ENCODE measurements at places on chromosomes 2 and 18.
A peak's percentile ranks its signal among the peaks of the same experiment; 100 is the strongest.

GRCh38 chr2:46574457-46575355 lies 95.3 kb downstream of the TMEM247 start:
- H3K27ac ChIP-seq = no peak overlapping the region
- H3K4me3 ChIP-seq = no peak overlapping the region
- no peaks in the 10 kb centered on the region for H3K36me3 ChIP-seq

DNA sequence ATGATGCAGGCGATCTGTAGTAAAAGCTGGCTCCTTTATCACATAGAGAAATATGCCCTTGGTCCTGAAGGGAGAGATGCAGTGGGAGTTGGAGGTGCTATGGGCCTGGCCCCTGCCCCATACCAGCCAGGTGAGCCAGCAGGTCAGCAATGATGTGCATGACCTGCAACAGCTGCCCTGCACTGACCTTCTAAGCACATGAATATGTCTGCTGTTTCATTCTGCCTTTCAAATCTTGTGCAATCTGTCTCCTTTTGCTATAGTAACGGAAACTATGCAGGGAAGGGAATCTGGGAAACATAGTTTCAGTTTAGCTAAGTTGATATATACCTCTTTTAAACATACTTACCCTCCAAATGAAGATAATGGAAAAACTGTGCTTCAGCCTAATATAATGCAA lies 235.2 kb downstream of the TDRD15 start:
- DNase-seq = no peak
- H3K4me3 ChIP-seq = no peak overlapping the region
- no peaks in the 10 kb centered on the region for H3K27me3 ChIP-seq
- H3K4me1 ChIP-seq = no peaks in the 10 kb centered on the region
- H3K36me3 ChIP-seq = no peaks in the 10 kb centered on the region

- H3K4me3 ChIP-seq = no peak overlapping the region
- no peak overlapping the region for H3K27ac ChIP-seq
- H3K36me3 ChIP-seq = no peaks in the 10 kb centered on the region
- no peaks in the 10 kb centered on the region for H3K27me3 ChIP-seq
- no peak for DNase-seq
Observed at GRCh38 chr18:7028625-7029024, 89.0 kb downstream of the LAMA1 start.

GRCh38 chr18:77177009-77177408 lies 44.4 kb upstream of the MBP start:
- DNase-seq = no peak
- H3K4me1 ChIP-seq = no peaks in the 10 kb centered on the region
- H3K4me3 ChIP-seq = no peak overlapping the region
- no peaks in the 10 kb centered on the region for H3K27me3 ChIP-seq
- no peaks in the 10 kb centered on the region for H3K36me3 ChIP-seq

DNA sequence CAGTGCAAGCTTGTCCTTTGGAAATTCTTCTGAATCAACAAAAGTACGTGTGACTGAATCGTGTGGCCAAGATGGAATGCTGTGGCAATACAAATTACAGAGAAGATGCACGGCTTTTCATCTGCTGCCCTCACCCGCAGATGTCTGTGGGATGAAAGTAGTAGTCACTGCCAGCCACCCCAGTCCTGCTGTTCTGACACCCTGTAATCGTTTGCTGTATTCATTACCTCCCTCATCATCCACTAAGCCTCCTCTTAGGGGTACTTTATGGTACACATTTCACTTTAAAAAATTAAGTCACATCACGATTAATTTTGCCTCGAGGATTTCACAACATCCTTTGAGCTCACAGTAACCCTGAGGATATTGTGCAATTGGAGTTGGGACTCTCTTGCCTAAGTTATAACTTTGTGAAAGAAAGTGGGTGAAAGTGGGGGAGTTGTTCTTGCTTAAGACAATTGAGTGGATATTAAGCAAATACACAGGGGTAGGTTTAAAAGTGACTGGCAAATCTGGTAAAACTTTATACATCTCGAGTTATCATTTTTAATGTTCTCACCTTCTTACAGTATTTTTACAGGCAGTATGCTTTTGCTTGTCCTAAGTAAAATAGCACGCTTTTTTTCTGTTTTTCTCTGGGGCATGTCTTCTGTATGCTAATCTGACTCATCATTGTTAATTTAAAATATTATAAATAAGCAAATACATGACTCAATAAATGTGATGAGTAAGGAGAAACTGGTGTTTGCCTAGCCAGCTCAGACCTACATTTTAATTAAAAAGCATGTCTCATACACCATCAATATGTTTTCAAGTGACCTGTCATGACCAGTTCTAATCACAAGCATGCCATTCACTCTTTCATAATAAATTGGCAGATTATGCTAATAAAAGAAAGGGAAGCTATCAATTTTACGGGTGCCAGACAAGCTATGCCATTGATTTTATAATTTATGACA lies 680.9 kb downstream of the IRS1 start:
- H3K27me3 ChIP-seq = no peaks in the 10 kb centered on the region
- H3K4me3 ChIP-seq = peak overlapping the region; percentile 25
- H3K36me3 ChIP-seq = no peaks in the 10 kb centered on the region

DNA sequence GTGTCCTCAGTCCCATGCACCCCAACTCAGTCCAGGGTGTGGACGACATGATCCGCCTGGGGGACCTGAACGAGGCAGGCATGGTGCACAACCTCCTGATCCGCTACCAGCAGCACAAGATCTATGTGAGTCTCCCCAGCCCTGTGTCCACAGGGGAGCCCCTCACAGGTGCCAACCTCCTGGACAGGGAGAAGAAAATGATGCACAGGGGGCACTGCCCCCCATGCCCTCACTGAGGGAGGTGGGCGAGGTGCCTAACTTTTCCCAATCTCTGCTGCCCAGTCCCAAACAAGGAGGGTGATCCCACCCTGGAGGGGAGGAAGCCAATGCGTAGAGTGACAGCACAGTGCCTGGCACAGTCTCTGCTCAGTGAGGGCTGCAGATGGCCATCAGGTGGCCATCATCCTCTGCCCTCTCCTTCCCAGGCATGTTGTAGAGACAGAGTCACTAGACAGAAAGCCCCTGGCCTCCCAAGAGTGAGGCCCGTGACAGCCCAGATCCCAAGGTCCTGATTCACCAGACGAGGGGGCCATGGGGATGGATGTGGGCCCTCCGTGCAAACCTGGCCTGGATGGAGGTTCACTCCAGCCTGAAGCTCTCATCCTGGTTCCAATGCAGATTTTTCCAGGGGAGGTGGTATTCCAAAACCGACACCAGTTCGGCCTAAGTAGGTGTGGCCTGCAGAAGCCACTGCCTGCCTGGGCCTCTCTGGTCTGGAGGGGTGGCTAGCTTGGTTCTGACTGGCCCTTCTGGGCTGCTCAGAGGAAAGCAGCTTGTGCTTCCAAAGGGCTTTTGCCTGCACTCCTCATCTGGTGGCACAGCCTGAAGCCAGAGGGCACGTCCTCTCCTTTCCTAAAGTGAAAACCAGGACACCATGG lies 30.0 kb downstream of the MYO7B start:
- no peaks in the 10 kb centered on the region for H3K36me3 ChIP-seq
- no peaks in the 10 kb centered on the region for H3K27me3 ChIP-seq
- no peak overlapping the region for H3K4me3 ChIP-seq
- peaks cover 13% of the 10 kb centered on the region for H3K4me1 ChIP-seq
- DNase-seq = peak; percentile 92

- H3K27me3 ChIP-seq = no peaks in the 10 kb centered on the region
- no peak for DNase-seq
- no peaks in the 10 kb centered on the region for H3K4me1 ChIP-seq
- no peak overlapping the region for H3K4me3 ChIP-seq
Observed at GRCh38 chr2:56739413-56739812, 555.6 kb downstream of the CCDC85A start.

DNA sequence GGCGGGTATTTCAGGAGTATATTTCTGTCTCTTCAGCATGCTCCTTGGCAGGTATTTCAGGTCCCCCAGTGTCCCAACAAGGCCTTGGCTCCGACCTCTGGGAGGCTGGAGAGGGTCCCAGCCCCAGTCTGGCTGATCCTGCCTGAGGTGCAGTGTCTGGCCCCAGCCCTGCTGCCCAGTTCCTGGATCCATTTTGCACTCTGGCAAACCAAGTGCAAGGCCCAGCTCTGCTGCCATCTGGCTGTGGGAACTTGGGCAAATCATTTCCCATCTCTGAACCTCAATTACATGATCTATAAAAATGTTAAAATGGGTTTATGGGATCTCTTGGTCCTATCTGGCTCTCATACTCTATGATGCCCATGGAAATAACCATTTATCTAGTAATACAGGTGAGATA lies 63.6 kb downstream of the ZBTB7C start:
- H3K36me3 ChIP-seq = no peaks in the 10 kb centered on the region
- DNase-seq = no peak
- no peaks in the 10 kb centered on the region for H3K4me1 ChIP-seq

GRCh38 chr2:200619279-200619678 lies 33.5 kb downstream of the AOX1 start:
- H3K4me1 ChIP-seq = no peaks in the 10 kb centered on the region
- no peaks in the 10 kb centered on the region for H3K27me3 ChIP-seq
- no peaks in the 10 kb centered on the region for H3K36me3 ChIP-seq
- no peak overlapping the region for H3K4me3 ChIP-seq

DNA sequence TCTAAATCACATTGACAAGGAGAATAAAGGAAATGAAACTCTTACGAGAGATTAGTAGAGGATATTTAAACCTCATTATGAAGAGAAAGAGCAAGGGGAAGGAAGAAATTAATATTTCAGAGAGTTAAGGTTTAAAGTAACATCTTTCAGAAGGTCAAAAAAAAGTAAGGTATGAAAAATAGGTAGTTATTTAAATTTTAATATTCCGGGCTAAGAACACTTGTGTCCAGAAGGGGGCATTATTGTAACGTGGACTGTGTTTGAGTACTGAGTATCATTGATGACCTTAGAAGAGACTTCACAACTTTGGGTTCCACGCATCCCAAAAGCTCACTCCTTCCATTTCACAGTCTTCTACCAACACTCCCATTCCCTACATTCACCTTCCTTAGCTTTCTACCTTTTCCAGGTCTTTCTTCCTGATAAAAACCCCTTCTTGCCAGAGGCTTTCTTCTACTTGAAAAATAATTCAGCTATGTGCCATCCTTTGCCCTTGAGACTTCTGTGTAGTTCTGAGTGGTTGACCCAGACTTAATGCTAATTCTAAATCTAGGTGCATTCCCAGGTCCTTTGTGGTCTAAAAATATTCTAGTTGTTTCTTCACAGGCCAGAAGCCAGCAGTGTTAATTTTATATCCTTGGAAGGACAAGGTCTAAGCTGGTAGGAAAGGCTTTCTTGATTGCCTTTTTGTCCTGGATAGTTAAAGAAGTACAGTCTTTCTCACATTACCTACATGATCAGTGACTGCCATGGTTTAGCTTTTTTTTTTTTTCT lies 16.5 kb downstream of the DYNC1I2 start:
- peaks cover 13% of the 10 kb centered on the region for H3K36me3 ChIP-seq
- peaks cover 27% of the 10 kb centered on the region for H3K4me1 ChIP-seq

GRCh38 chr2:217970206-217970605 lies 32.6 kb downstream of the TNS1 start:
- no peak for DNase-seq
- H3K36me3 ChIP-seq = no peaks in the 10 kb centered on the region
- peaks cover 52% of the 10 kb centered on the region for H3K4me1 ChIP-seq

DNA sequence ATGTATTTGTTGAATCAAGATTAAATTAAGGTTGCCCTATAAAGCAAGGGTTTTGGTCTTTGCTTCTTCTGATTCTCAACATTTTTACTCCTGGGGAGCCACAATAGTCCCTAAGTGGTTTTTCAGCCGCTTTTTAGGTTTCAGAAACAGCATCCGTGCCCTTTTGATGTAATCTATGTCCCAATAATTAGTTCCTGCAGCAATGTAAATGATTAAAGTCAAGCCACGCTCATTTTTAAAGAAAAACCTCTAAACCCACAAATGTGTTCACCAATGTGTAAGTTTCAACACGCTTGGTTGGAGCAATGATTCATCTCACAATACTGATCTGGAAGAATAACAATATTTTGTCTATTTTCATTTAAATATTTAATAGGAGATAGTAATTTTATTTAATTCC lies 5.6 kb downstream of the ARL4C start:
- H3K27ac ChIP-seq = no peak overlapping the region
- H3K4me3 ChIP-seq = no peak overlapping the region
- H3K4me1 ChIP-seq = peaks cover 27% of the 10 kb centered on the region
- DNase-seq = no peak
- H3K27me3 ChIP-seq = no peaks in the 10 kb centered on the region
- no peaks in the 10 kb centered on the region for H3K36me3 ChIP-seq
